ENCODE measurements at places on chromosomes 7 and 10.
A peak's percentile ranks its signal among the peaks of the same experiment; 100 is the strongest.

- no peak overlapping the region for H3K4me3 ChIP-seq
- H3K36me3 ChIP-seq: peaks cover 7% of the 10 kb centered on the region
- peaks cover 14% of the 10 kb centered on the region for H3K4me1 ChIP-seq
- peak overlapping the region; percentile 58 for H3K27ac ChIP-seq
Measured at GRCh38 chr7:140552240-140552679, 73.0 kb upstream of the MKRN1 start.

DNA sequence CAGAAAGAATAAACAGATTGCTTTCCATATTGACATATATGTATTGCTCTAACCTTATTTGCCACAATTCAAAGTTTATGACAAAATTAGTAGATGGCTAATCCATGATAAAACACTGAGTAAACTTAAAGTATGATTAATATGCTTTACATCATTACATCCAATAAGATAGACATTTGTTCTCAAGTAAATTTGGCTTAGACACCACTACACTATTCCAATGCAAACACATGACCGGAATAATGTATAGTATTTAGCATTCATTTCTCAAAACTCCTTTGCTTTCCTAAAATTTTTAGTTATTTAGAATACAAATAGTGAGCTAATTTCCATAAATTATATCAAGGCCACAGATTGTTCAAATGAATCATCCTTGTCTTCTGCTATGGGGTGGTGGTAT lies 20.2 kb downstream of the SEM1 start:
- H3K36me3 ChIP-seq: peaks cover 20% of the 10 kb centered on the region
- no peak overlapping the region for H3K4me3 ChIP-seq
- DNase-seq: no peak
- H3K27me3 ChIP-seq: no peaks in the 10 kb centered on the region

GRCh38 chr10:43093423-43094076 lies 16.7 kb downstream of the RET start:
- H3K4me1 ChIP-seq: no peaks in the 10 kb centered on the region
- DNase-seq: no peak
- no peak overlapping the region for H3K27ac ChIP-seq
- H3K36me3 ChIP-seq: no peaks in the 10 kb centered on the region
- H3K4me3 ChIP-seq: no peak overlapping the region
- H3K27me3 ChIP-seq: peaks cover 33% of the 10 kb centered on the region

- H3K4me3 ChIP-seq: no peak overlapping the region
- DNase-seq: no peak
- no peaks in the 10 kb centered on the region for H3K27me3 ChIP-seq
- no peak overlapping the region for H3K27ac ChIP-seq
Measured at GRCh38 chr7:149325248-149325647, 63.3 kb downstream of the ZNF783 start.

DNA sequence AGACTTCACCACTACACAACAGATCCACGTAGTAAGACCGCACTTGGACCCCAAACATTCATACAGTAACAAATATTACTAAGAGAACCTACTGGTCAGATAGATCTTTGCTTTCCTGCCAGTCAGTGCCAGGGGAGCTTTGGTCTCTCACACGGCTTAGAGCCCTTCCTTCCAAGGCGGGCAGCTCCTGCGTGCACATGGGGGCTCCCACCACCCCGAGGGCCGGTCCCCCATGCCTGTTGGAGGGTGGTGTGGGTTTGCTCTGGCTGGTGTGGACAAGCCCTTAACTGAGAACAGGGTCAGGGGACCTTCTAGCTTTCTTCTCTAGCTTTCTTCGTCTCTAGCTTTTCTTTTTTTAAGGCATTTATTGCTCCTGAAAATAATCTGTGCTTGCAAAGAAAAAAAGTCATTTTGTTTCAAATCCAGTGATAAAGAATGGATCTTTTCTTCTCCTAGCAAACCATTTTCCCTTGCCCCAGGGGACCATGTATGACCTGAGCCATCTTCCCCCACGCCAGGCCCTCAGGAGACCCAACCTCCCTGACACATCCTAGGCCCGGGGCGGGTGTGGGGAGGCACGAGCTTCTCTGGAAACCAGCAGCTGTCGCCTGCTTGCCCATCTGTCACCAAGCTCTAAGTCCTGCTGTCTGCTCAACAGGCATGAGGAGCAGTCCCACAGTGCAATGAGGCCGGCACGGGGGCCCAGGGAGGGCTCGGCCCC lies 591.1 kb downstream of the PTPRN2 start:
- DNase-seq: no peak
- peaks cover 15% of the 10 kb centered on the region for H3K27me3 ChIP-seq
- no peak overlapping the region for H3K27ac ChIP-seq
- no peaks in the 10 kb centered on the region for H3K36me3 ChIP-seq

DNA sequence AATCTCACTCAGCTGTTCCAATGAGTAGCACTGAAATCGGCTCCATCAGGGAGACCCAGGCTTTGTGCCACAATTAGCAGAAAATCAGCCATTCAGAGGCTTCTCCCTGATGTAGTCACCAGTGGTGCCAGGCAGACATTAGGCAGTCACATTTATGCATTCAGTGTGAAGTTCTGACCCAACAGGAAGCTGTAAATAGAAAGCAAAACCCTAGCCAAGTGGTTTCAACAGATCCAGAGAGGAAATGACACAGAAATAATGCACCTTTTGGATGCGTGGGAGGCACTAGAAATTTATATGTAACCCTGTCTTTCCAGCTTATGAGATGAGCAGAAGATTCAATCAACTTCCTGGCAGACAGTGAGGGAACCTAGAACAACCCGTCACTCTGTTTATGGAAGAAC lies 186.4 kb downstream of the PDE1C start:
- no peaks in the 10 kb centered on the region for H3K36me3 ChIP-seq
- H3K27me3 ChIP-seq: peaks cover 3% of the 10 kb centered on the region
- DNase-seq: no peak
- H3K4me1 ChIP-seq: no peaks in the 10 kb centered on the region

GRCh38 chr7:81187753-81188152 lies 268.9 kb upstream of the SEMA3C start:
- H3K36me3 ChIP-seq: no peaks in the 10 kb centered on the region
- no peaks in the 10 kb centered on the region for H3K4me1 ChIP-seq
- no peak overlapping the region for H3K4me3 ChIP-seq
- no peak for DNase-seq
- no peak overlapping the region for H3K27ac ChIP-seq
- no peaks in the 10 kb centered on the region for H3K27me3 ChIP-seq

Data from progenitor cell of endocrine pancreas (in vitro differentiated cells).